Effector CD8-positive, alpha-beta T cell (primary cell): ENCODE measurements at places on chromosomes 2 and 18.

DNA sequence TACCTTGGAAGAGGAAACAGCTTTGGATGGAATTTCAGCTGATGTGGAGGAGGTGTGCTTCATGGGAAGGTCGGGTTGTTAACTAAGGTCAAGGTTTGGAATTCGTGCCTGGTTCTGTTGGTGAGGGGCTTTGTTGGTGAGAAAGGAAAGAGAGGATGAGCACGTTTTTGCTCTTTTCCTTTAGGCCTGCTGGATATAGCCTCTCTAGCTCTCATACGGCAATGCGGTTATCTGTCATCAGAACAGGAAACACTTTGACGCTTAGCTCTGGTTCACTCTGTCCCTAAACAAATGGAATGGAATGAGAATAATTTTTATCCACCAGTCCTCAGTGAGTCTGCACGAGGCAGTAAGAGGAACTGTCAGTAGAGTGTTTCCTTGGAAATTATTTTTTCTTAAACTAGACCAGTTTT, 169.7 kb upstream of the NOSTRIN start:
- DNase-seq, result no peak

GRCh38 chr2:68230241-68231060, 21.9 kb downstream of the PPP3R1 start:
- DNase-seq, result no peak

- DNase-seq, result no peak
Measured at GRCh38 chr18:58231930-58232329, 187.9 kb downstream of the NEDD4L start.

GRCh38 chr18:72542342-72542741, 1.8 kb downstream of the CBLN2 start:
- no peak for DNase-seq

DNA sequence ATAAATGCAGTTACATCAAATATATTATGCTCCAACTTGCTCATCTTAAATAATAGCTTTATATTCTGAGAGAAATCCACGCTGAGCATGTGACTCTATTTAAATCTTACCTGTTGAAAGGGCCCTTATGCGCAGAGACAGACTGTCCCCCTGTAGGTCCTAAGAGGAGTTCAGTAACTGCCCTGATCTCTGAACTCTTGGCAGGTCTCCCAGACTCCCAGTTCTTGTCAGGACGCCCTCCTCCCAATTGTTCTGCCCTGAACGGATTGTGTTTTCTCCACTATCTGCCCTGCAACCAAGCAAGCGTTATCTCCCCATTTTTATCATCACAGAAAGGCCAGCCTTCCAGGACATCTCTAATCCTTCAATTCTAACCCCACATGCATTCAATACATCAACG, 954.6 kb downstream of the TSN start:
- DNase-seq, result no peak

DNA sequence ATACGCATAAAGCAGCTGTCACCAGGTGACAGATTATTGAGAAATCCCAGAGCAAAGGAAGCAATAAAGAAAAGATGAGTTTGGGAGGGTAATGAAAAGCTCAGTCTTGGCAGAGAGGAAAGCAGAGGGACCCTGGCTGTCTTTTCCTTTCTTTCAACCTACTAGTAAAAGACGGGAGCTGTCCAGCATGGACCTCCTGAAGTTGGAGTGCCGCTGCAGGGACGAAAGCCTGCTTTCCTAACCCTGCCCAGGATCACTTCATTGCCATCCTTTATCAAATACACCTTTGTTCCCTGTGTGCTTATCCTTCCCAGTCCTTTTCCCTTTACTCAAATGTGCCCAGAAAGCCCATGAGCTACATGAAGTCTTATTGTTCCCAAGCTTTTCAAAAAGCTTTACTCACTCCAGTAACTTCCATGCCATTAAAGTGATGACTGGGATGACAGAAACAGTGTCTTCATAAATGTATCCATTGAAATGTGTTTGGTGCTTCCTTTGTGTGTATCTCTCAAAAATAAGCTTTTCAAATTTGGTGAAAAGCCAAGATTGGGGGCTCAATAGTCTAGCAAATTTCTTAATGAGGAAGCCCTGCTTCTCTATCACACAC, 3.7 kb upstream of the SPR start:
- DNase-seq, result no peak

DNA sequence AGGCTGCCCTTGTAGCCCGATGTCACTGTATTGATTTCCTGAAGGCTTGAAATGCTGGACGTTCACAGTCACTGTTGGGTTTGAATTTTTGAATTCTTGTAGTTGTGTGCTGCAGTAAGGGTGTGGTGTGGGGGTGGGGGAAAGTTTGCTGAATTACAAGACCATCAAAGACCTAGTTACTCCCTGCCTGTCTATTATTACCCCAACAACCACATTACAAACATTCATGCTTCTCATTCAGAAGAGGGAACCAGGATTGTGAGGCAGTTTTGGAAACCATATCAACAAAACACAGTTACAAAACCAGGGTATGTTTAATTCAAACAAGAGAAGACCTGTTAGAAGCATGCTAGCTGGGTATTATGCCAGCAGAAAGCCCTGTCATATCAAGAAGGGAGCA, 85.8 kb downstream of the CLHC1 start:
- no peak for DNase-seq

- DNase-seq, result peak; percentile 28
Measured at GRCh38 chr2:160427629-160428404, 65.8 kb downstream of the RBMS1 start.

GRCh38 chr18:59742325-59743111, 45.3 kb upstream of the CCBE1 start:
- no peak for DNase-seq

DNA sequence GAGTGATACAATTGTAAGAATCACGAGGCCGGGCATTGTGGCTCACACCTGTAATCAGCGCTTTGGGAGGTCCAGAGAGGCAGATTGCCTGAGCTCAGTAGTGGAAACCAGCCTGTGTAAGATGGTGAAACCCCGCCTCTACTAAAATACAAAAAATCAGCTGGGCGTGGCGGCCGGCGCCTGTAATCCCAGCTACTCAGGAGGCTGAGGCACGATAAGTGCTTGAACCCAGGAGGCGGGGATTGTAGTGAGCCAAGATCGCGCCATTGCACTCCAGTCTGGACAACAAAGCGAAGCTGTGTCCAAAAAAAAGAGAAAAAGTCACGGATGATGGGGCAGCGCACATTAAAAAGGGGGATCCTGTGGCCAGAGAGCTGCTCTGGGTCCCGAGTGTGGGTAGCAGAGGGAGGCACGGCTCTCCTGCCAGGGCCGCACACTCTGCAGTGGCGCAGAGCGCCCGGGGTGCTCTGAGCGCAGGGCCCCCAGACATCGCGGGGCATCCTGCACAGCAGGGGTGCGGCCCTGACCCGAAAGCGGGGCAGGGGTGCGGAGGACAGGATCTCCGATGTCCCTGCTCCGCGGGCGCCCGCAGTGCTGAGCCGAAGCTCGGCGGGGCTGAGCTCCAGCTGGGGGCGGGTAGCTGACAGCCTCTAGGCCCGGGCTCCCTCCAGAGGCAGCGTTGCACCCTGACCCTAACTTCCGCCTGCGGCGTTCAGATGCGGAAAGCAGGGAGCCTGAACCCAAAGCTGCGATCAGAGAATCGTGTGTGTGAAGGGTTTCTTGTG, 30.4 kb upstream of the RAB6D start:
- DNase-seq, result no peak

DNA sequence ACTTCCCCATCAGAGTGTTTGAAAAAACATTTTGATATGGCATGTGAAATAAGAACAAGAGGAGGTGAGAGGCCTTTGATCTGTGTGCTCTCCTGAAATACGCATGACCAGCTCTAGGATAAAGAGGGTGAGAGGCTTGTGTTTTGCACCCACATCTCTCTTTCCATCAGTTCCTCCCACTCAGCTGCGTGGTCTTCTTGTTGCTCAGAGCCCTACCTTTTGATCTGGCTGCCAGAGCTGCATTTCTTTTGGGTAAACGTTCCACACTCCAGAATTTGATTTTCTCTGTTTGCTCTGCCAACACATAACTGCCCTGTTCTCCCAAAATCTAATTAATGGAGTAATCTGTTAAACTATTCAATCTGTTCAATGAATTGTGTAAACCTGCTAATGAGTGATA, 72.0 kb upstream of the FN1 start:
- DNase-seq, result no peak

DNA sequence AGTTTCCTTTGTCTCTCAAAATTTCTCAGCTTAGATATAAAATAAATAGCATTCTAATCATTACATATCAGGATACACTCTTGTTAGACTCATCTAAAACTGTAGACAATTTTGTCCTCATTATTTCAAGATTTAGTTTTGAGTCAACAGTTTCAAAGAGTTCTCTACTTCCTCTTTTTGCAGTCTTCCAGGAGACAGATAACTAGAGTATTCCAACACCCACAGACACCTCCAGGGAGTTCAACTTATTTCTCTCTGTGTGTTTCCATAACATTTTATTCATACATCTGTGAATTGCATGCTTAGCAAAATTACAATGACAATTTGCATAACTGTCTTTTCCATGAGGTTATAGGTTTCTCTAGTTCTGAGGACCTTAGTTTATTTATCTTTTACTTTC, 166.6 kb upstream of the HNMT start:
- DNase-seq, result no peak
